Frontal cortex (tissue), 4 donors: ENCODE measurements at places on chromosomes 5 and 9. TPM values are rescaled to one million over a fixed set of nuclear protein-coding genes. Genes with fewer than 3 reads are reported as not detected.
A peak's percentile ranks its signal among the peaks of the same experiment; 100 is the strongest.

FOXD4 gene
- 1.2 TPM for total RNA-seq

GRCh38 chr5:4802044-4802443 is 338.1 kb upstream of the ADAMTS16 start:
- DNase-seq, result no peak

- no peak for DNase-seq
Measured at GRCh38 chr5:154722936-154723335, 32.2 kb upstream of the LARP1 start.

DNA sequence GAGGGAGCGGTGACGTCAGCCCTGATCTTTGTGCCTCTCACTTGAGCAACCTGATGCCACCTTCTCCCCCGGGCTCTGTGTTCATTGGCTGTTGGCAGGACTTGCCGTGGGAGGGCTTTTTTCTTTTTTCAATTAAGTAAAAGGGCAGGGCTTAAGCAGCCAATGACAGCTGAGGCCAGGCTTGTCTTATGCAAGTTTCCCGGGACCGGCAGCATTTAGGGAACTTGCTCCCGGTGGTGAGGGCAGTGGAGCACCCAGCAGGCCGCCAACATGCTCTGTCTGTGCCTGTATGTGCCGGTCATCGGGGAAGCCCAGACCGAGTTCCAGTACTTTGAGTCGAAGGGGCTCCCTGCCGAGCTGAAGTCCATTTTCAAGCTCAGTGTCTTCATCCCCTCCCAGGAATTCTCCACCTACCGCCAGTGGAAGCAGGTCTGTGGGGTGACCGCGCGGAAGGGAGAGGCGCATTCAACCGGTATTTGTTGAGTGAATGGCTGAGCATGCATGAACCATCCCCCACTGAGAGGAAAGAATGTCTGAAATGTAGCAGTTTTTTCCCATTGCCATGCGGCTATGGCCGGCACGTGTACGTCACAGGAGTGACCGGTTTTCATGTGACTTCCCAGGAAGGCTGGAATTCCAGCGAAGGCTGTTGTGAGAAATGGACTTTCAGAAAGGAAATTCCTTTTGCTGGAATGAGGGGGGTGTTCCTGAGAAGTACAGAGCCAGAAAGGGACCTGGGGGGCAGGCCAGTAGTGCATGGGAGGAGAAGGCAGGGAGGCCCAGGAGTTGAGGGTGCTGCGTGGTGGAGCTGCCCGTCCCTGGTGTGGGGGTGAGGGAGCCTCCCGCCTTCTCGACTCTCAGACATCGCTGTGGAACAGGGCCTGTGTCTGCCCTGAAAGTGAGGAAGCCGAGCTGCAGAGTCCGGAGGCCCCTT is 29.0 kb downstream of the PTGES2 start:
- peak; percentile 74 for DNase-seq

- no peak for DNase-seq
Measured at GRCh38 chr5:50655810-50656205, 10.6 kb upstream of the PARP8 start.
